ENCODE measurements at places on chromosomes 3 and 15.
A peak's percentile ranks its signal among the peaks of the same experiment; 100 is the strongest.

- no peak for DNase-seq
Measured at GRCh38 chr3:145727476-145727875, 433.5 kb downstream of the PLOD2 start.

GRCh38 chr3:134623615-134624245 is 27.1 kb downstream of the KY start:
- no peak for DNase-seq

- no peak for DNase-seq
Measured at GRCh38 chr3:17065315-17065714, 180.6 kb downstream of the PLCL2 start.

GRCh38 chr3:170553788-170554757 is 31.8 kb downstream of the SLC7A14 start:
- no peak for DNase-seq

- DNase-seq: no peak
Measured at GRCh38 chr15:85727068-85727467, 67.7 kb downstream of the KLHL25 start.

DNA sequence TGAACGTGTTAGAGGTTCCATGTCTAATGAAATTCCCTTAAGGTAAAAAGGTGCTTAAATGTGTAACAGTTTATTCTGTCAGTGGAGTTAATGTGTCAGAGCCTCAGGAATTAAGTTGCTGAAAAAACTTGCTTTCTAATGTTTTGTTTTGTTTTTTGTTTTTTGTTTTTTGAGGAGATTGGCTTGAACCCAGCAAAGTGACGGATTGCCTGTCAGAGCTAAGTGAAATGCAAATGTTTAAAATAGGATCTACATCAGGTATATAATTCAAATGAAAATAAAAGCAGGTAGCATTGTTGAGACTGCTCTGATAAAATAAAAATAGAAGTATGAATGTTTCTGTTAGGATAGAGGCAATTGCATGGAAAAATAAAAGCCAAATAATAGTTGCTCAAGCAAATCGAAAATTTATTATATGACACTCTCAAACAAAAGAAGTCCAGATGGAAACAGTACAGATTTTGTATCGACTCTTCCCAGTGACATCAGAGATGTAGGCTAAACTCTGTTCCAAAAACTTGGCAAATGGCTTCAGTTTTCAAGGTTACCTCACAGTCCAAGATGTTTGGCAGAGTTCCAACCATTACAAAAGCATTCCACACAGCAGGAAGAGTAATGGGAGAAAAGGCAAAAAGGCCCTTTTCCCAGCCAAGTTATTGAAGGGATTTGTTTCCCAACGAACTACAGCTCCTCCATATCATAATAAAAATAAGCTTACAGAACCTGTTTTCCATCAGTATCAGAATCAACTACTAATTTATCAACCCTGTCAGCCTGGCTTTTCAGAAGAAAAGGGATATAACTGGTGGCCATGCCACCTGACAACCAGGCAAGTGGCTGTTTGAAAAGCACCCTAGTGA is 291.0 kb downstream of the TBL1XR1 start:
- peak; percentile 10 for DNase-seq

DNA sequence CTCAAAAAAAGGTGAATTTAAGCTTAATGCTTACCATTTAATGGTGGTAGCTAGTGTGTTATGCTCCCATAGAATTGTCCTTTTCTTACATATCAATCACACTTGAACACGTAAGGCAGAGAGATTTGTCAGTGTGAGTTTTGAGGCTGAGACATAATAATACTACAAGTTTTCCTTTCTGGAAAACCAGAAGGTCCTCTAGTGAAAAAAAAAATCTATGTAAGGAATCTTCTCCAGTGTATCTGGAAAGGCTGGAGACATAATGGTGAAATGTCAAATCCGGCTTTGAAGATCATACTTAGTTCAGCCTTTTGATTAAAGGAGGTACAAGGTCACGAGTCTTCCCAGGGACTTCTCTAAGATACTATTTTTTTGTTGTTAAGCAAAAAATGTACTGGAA is 3.4 kb downstream of the TSC22D2 start:
- no peak for DNase-seq

GRCh38 chr15:86650094-86650493 is 570.4 kb downstream of the AGBL1 start:
- DNase-seq: no peak

GRCh38 chr15:40344631-40345120 is 3.9 kb upstream of the CCDC9B start:
- DNase-seq: peak; percentile 8

- DNase-seq: no peak
Measured at GRCh38 chr3:61768284-61769037, 207.1 kb downstream of the PTPRG start.
